ENCODE measurements at places on chromosomes 6 and 20.

DNA sequence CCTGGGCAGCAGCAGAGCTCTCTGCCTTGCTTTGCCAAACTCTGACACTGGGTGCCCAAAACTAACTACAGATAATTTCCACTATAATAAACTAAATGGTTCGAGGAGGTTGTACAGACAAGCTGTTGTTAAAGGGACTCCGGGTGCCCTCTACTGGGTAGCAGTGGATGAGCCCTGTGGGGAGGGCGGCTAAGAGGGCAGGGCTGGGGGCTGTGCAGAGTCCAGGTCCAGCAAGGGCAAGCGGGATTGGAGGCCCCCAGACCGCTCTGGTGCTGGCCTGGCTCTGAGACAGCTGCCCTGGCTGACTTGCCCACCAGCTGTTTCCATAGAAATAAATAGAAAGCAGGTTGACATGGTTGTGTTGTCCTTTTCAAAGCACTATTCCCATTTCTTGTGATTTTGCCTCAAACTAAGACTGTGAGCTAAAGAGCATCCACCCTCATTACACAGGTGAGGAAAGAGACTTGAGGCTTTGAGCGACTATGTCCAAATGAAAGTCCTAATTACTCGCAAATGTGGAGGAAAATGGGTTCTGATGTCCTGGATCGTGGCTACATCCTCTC, 167.6 kb upstream of the CST7 start:
- DNase-seq: peak; percentile 15

DNA sequence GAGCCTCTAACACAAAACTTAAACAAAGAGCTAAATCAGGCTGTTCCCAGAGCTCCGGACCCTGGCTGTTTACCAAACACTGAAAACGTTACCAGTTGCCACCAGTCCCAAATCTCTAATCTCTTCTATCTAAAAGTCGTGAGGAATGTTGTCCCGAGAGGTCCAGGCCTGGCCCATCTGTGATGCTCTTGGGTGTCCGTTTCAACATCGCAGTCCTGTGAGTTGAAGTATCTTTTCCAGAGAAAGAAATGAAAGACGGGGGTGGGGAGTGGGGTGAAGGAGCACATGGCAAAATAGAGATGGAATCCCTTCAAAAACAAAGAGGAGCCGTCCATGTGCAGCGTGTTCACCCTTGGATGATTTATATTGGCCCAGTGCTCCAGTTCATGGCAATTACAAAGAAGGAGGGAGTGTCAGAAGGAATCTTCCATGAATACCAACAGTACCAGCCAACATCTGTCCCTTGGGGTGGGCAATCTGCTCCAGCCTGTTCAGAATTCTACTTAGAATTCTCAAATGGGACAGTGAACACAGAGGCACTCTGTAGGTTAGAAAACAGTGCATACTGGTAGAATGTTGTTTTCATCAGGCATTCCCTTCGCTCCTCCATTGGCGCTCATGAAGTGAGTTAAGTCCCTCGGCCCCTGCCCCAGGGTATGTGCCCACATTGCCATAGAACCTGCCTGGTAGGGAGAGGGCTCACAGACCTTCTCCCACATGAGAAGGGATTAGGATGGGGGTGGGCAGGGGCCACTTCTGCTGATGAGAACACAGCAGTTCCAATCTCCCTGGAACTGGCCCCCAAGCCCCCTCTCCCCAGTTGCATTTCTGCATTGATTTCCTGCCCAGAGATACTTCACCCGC, 112.1 kb downstream of the LY86 start:
- no peak for DNase-seq

DNA sequence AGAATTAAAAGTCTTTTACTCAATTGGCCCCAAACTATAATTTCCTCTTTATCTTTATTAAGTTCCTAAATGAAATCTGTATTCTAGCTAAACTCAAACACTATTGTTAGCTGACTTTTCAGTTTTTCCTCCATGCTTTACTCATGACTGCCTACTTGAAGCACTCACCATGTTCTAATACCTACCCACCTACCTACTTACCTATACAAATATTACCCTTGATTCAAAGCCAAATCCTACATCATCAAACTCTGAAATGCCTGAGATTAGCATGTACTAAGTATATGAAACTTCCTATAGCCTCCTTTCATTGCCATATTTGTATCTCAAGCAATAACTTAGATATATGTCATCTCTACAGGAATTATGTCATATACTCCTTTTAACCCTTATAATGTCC, 259.7 kb downstream of the HDGFL1 start:
- DNase-seq: no peak

DNA sequence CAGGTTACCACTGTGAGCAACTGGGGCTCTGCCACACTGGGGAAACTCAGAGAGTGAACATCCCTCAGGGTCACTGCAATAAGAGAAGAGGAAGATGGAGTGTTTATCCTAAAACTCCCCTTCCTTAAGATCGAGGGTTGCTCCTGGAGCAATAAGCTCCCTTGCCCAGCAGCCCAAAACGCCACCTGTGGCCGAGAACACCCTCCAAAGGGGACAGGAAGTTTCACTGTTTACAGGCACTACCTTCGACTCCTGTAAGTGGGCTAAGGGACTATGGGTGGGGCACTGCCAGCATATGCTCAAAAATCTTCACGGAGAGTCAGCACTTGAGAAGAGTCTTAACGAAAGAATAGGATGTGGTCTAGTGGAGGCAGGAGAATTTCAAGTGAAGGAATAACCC, 132.5 kb downstream of the FAXC start:
- DNase-seq: no peak
